ENCODE measurements at places on chromosomes 11 and 22. TPM values are rescaled to one million over a fixed set of nuclear protein-coding genes. Genes with fewer than 3 reads are reported as not detected.

The SLC43A1 gene
- total RNA-seq = 32.1 TPM

The APOA5 gene
- total RNA-seq = not detected

The TTC36 gene
- 0.36 TPM for total RNA-seq

The DDX10 gene
- 45.4 TPM for total RNA-seq

The OSM gene
- 45.7 TPM for total RNA-seq

The LMO2 gene
- not detected for total RNA-seq

The CENPM gene
- total RNA-seq = 62.5 TPM

The SLC22A6 gene
- not detected for total RNA-seq

The FOLR1 gene
- total RNA-seq = not detected

The CCT8L2 gene
- not detected for total RNA-seq

The ME3 gene
- total RNA-seq = 5.0 TPM

The CD6 gene
- 201 TPM for total RNA-seq

The TRPM5 gene
- not detected for total RNA-seq

The OR2D2 gene
- not detected for total RNA-seq

The FGF3 gene
- not detected for total RNA-seq

The MS4A6A gene
- total RNA-seq = not detected

The BIRC3 gene
- 102 TPM for total RNA-seq

The RASL10A gene
- total RNA-seq = not detected

The SLC22A12 gene
- not detected for total RNA-seq

The NLRP14 gene
- 0.11 TPM for total RNA-seq

The ANKK1 gene
- total RNA-seq = not detected

The OR8B12 gene
- not detected for total RNA-seq

The OR2AG1 gene
- not detected for total RNA-seq

The KLHL35 gene
- total RNA-seq = 0.16 TPM

The TMEM218 gene
- total RNA-seq = 13.3 TPM

The C11orf86 gene
- not detected for total RNA-seq

The TSSK2 gene
- total RNA-seq = not detected

The APOL4 gene
- 0.18 TPM for total RNA-seq

The SPINDOC gene
- total RNA-seq = 29.0 TPM

The OR51E2 gene
- total RNA-seq = not detected

The CREB3L1 gene
- total RNA-seq = not detected

The APOL3 gene
- 46.7 TPM for total RNA-seq

The HPX gene
- total RNA-seq = not detected

The UPK3A gene
- not detected for total RNA-seq

The MPEG1 gene
- not detected for total RNA-seq

The PLEKHB1 gene
- 8.6 TPM for total RNA-seq

The CNTF gene
- 1.8 TPM for total RNA-seq

Data from activated CD8-positive, alpha-beta T cell treated with anti-CD3 and anti-CD28 coated beads for 36 hours (primary cell).